ENCODE measurements at places on chromosomes 7 and 10. TPM values are rescaled to one million over a fixed set of nuclear protein-coding genes. Genes with fewer than 3 reads are reported as not detected.
A peak's percentile ranks its signal among the peaks of the same experiment; 100 is the strongest.

- DNase-seq: peak; percentile 5
Observed at GRCh38 chr10:114876602-114877300, 55.2 kb downstream of the FHIP2A start.

DNA sequence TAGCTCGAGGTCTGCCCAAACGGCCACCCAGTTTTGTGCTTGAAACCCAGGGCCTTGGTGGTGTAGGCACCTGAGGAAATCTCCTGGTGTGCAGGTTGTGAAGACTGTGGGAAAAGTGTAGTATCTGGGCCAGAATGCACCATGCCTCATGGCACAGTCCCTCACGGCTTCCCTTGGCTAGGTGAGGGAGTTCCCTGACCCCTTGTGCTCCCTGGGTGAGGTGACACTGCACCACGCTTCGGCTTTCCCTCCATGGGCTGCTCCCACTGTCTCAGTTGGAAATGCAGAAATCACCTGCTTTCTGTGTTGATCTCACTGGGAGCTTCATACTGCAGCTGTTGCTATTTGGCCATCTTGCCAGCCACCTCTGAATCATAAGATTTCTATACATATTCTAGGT is 62.4 kb upstream of the CDK6 start:
- no peak for DNase-seq

DNA sequence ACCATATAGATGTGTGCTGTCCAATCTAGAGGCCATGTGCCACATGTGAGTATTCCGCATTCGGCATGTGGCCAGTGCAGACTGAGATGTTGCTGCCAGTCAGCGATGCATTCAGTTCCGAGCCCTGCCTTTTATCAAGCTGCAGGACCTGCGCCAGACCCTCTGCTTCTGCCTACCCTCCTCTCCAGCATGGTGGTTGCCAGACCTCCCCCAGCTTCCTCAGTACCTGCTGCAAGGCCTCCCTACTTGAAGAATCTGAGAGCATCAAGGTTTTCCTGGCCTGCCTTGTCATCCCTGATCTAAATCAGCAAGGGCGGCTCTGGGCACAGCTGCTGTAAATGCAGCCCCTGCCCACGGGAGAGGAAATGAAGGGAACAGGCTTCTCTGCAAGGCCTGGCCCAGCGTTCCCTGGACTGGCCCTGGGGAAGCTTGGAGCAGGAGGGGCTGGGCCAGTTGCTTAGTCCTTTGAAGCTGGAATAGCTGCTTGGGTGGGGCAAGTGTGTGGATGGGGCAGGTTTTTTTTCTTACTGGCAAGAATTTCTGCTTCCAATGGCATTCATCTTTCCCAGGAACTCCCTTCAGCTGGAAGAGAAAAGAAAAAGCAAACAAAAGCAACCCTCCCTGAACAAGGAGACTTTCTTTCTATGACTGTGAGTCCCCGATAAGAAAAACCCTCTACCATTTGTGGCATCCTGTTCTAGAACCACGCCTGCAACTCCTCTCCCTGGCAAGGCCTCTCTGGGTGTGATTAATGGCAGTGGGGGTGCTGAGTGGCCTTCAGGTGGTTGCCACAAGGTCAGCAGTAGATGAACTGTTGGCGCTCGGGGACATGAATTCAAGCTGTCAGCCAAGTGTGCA is 93.0 kb downstream of the NHLRC2 start:
- no peak for DNase-seq

DNA sequence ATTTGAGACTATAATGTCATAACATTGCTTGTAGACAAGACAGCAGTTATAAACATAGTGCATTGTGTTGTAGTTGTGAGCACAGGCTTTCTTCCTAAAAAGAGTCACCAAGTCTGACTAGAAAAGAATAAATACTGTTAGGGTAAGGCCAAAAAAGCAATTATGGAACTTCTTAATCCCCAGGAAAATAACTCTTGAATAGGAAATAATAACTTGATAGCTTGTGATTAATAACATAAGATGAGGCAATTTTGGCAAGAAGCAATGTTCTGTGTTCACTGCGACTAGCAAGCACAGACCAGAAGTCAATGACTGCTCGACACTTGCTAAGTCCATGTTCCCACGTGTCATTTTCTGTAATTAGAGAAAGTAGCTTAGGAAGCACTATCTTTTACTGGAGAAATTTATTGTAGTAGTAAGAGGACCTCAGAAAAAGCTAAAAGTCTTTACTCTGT is 97.1 kb downstream of the AGMO start:
- no peak for DNase-seq

GRCh38 chr7:23523486-23524075 is 8.2 kb downstream of the TRA2A start:
- DNase-seq: no peak

DNA sequence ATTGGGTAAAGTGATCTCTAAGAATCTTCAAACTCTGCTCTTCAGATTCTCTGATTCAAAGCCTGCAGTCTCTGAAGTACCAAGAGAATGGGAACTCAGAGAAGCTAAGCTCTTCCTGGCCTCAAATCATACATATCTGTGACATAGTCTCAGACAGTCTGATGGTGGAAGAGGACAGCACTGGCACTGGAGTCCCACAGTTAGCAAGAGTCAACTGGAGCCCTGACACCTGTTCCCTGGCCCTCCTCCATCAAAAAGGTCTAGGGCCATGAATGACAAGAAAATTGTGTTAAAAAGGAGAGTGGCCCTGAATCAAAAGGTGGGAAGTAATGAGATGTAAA is 37.7 kb downstream of the PRSS2 start:
- no peak for DNase-seq

- no peak for DNase-seq
Observed at GRCh38 chr10:10510179-10510578, 507.5 kb upstream of the CELF2 start.

SVIL gene
- total RNA-seq: 9.5 TPM

AUTS2 gene
- 2.8 TPM for total RNA-seq

PDZD7 gene
- total RNA-seq: 0.26 TPM

CSTF2T gene
- total RNA-seq: 34.3 TPM

Data from activated T-cell treated with anti-CD3 and anti-CD28 coated beads, Interleukin-2, amount 50 U/mL, for 4 hours (primary cell).